Progenitor cell of endocrine pancreas (in vitro differentiated cells): ENCODE measurements at places on chromosomes 2 and 18. TPM values are rescaled to one million over a fixed set of nuclear protein-coding genes. Genes with fewer than 3 reads are reported as not detected.

DNA sequence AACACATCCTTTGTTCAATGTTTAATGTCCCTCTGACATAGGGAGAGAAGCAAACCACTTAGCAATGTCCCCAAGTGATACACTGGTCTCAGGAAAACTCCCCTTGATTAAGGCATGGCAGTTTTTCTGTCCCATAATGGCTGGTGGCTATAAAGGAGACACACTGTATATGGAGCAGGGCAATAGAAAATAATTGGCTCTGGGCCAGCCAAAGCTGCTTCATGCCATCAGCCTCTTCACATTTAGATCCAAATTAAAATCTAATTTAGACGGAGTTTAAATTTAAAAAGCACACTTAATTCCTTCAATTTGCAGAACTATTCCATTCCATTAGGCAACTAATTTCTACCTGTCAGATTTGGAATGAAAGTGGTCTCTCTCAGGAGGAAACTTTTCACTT, 638.1 kb downstream of the DSC3 start:
- DNase-seq = no peak
- no peaks in the 10 kb centered on the region for H3K27me3 ChIP-seq
- H3K36me3 ChIP-seq = no peaks in the 10 kb centered on the region
- no peak overlapping the region for H3K27ac ChIP-seq
- no peak overlapping the region for H3K4me3 ChIP-seq
- no peaks in the 10 kb centered on the region for H3K4me1 ChIP-seq

- H3K36me3 ChIP-seq = no peaks in the 10 kb centered on the region
- H3K27ac ChIP-seq = no peak overlapping the region
- peaks cover 28% of the 10 kb centered on the region for H3K4me1 ChIP-seq
- no peak for DNase-seq
- peaks cover 10% of the 10 kb centered on the region for H3K27me3 ChIP-seq
These were observed 13.6 kb upstream of the CXCR4 start for GRCh38 chr2:136131484-136131960.

DNA sequence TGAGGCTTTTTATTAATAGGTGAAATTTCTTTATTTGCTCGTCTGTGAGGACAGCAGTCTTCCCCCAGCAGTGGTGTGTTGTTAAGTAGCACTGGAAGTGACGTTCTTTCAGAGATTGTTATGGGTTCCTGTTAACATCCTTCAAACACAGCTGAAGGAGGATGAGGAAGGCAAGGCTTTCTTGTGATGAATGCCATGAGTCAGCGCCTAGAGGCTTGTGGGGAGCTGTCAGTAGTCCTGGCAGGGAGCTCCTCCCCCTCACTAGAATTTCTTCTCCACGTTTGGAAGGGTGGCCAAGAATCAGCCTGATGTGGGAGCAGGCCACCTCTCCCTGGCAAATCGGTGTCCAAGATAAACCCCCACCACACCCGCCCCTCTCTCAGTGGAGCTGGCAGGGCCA, 113.2 kb downstream of the ARHGEF4 start:
- H3K36me3 ChIP-seq = peaks cover 5% of the 10 kb centered on the region
- H3K27ac ChIP-seq = no peak overlapping the region
- no peak overlapping the region for H3K4me3 ChIP-seq
- H3K27me3 ChIP-seq = no peaks in the 10 kb centered on the region
- no peaks in the 10 kb centered on the region for H3K4me1 ChIP-seq

GRCh38 chr2:207224791-207225482, 59.2 kb upstream of the KLF7 start:
- no peak overlapping the region for H3K4me3 ChIP-seq
- no peak for DNase-seq
- H3K27ac ChIP-seq = peak overlapping the region; percentile 43
- peaks cover 6% of the 10 kb centered on the region for H3K4me1 ChIP-seq
- H3K36me3 ChIP-seq = no peaks in the 10 kb centered on the region

The TLX2 gene
- total RNA-seq = 0.33 TPM in 1 of 2 replicates, not detected in the other
